ENCODE measurements at places on chromosomes 6 and 20. TPM values are rescaled to one million over a fixed set of nuclear protein-coding genes. Genes with fewer than 3 reads are reported as not detected.

PLN gene
- 0.20 TPM for total RNA-seq

PPP1R3D gene
- total RNA-seq: 5.1 TPM

OXT gene
- not detected for total RNA-seq

PACRG gene
- 1.7 TPM for total RNA-seq

LY6G6C gene
- 1.4 TPM for total RNA-seq

FAM162B gene
- total RNA-seq: 1.1 TPM

VARS2 gene
- 70.6 TPM for total RNA-seq

OGFR gene
- 56.5 TPM for total RNA-seq

TOX2 gene
- total RNA-seq: 0.94 TPM

RSPO4 gene
- 8.9 TPM for total RNA-seq

- H3K4me3 ChIP-seq: no peak overlapping the region
- H3K27ac ChIP-seq: no peak overlapping the region
- no peak for DNase-seq
Observed at GRCh38 chr6:21538186-21538798, 55.3 kb upstream of the SOX4 start.

DNA sequence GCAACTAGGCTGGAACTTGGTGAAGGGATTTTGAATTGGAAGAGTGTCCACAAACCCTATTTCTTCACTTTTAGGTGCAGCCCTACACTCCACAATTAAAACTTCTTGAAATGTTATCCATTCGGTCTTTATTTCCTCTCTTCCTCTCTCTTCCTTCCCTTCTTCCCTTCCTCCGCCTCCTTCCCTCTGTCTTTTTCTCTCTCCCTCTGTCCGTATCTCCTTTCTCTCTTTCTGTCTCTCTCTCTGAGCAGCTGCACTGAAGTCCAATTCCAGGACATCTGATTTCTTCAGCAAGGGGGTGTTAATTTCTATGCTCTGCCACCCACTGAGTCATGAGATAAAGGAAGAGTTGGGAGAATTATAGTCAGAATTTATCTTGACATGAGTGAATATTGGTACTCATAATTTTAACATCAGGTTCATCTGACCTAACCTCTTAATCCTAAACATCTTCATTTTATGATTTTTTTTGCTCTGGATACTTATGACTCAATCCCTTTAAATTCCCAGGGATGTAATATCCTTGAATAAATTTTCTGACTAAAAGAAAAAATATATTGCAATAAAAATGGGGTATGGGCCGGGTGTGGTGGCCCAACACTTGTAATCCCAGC lies 84.2 kb downstream of the BCAS1 start:
- no peak overlapping the region for H3K4me3 ChIP-seq
- DNase-seq: no peak
- peaks cover 1% of the 10 kb centered on the region for H3K36me3 ChIP-seq
- H3K27ac ChIP-seq: no peak overlapping the region
- peaks cover 8% of the 10 kb centered on the region for H3K4me1 ChIP-seq

GRCh38 chr6:45688180-45688579 lies 310.4 kb upstream of the SUPT3H start:
- H3K4me3 ChIP-seq: no peak overlapping the region
- H3K36me3 ChIP-seq: no peaks in the 10 kb centered on the region
- H3K27me3 ChIP-seq: peaks cover 4% of the 10 kb centered on the region
- H3K27ac ChIP-seq: no peak overlapping the region

DNA sequence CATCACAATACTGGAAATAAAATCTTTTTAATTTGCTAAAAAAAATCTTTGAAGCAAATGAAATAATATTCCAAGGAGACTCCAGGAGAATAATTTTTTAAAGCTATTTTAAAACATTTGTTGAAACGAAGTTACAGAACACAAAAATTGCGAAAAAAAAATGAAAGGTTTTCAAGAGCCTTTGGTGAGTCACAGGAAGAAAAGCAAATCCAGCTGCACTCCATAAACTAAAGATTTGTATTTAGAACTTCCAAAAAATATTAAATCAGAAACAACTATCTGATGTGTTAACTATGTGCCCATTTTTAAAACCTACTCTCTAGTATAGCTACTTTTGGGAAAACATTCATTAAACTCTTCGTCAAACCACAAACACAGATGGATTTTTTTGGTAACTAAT lies 23.6 kb downstream of the PDSS2 start:
- H3K4me3 ChIP-seq: no peak overlapping the region
- no peak for DNase-seq
- peaks cover 2% of the 10 kb centered on the region for H3K4me1 ChIP-seq
- H3K27ac ChIP-seq: no peak overlapping the region

DNA sequence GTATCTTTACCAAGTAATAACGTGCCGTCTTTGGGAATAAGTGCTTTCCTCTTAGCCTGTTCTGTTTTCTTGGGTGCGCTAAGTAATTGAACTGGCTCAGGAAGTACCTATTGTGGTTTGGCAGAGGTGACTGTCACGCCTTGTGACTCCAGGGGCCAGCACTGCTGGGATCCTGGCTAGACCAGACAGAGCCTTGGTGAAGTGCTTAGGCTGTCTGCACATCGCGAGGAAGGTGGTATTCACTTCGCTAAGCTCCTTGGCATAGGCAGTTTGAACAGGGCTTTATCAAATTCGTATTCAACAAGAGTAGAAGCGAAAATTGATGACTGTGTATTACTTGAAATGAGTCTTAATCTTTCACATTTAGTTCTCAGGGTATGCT lies 17.6 kb downstream of the PRDM1 start:
- no peak for DNase-seq
- H3K4me1 ChIP-seq: peaks cover 15% of the 10 kb centered on the region
- no peak overlapping the region for H3K27ac ChIP-seq
- peaks cover 45% of the 10 kb centered on the region for H3K27me3 ChIP-seq
- H3K36me3 ChIP-seq: peaks cover 3% of the 10 kb centered on the region

DNA sequence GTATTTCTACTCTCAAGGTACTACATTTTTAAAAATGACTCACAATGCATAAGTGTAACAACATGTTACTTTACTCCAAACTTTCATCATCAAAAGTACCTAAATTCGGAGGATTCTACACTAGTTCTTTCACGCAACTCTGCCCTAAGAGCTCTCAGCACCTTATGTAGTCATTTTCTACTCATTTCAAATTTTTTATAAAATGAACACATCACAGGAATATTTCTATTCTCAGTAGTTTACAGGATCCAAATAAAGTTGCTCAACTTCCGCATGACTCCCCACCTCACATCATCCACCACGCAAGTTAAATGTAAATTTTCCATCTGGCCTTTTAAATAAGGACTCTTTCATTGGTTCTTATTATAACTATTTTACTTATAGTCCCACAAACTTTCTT lies 344.9 kb upstream of the MANEA start:
- H3K4me3 ChIP-seq: no peak overlapping the region
- H3K27me3 ChIP-seq: no peaks in the 10 kb centered on the region
- DNase-seq: no peak
- no peak overlapping the region for H3K27ac ChIP-seq
- peaks cover 4% of the 10 kb centered on the region for H3K4me1 ChIP-seq
- no peaks in the 10 kb centered on the region for H3K36me3 ChIP-seq

GRCh38 chr6:34657037-34657306 lies 39.6 kb downstream of the ILRUN start:
- H3K36me3 ChIP-seq: peaks cover 4% of the 10 kb centered on the region
- peak overlapping the region; percentile 42 for H3K4me3 ChIP-seq
- H3K27ac ChIP-seq: peak overlapping the region; percentile 94

GRCh38 chr20:16587066-16587465 lies 13.8 kb upstream of the KIF16B start:
- no peak overlapping the region for H3K4me3 ChIP-seq
- H3K27me3 ChIP-seq: peaks cover 12% of the 10 kb centered on the region
- no peak overlapping the region for H3K27ac ChIP-seq
- H3K36me3 ChIP-seq: no peaks in the 10 kb centered on the region
- no peak for DNase-seq

- H3K4me3 ChIP-seq: no peak overlapping the region
- no peaks in the 10 kb centered on the region for H3K36me3 ChIP-seq
- peak overlapping the region; percentile 18 for H3K27ac ChIP-seq
- DNase-seq: no peak
Observed at GRCh38 chr20:5810800-5811422, 60.7 kb downstream of the SHLD1 start.

- no peak overlapping the region for H3K27ac ChIP-seq
- DNase-seq: no peak
- peaks cover 6% of the 10 kb centered on the region for H3K4me1 ChIP-seq
- no peaks in the 10 kb centered on the region for H3K27me3 ChIP-seq
- peaks cover 16% of the 10 kb centered on the region for H3K36me3 ChIP-seq
- no peak overlapping the region for H3K4me3 ChIP-seq
Observed at GRCh38 chr6:166572370-166573261, 13.9 kb downstream of the RAMACL start.

- peaks cover 36% of the 10 kb centered on the region for H3K4me1 ChIP-seq
- no peak for DNase-seq
- H3K27me3 ChIP-seq: no peaks in the 10 kb centered on the region
- H3K36me3 ChIP-seq: no peaks in the 10 kb centered on the region
- peak overlapping the region; percentile 72 for H3K27ac ChIP-seq
Observed at GRCh38 chr6:156879591-156879990, 102.4 kb downstream of the ARID1B start.

- H3K4me3 ChIP-seq: no peak overlapping the region
- peaks cover 21% of the 10 kb centered on the region for H3K4me1 ChIP-seq
- no peak overlapping the region for H3K27ac ChIP-seq
- no peak for DNase-seq
- no peaks in the 10 kb centered on the region for H3K36me3 ChIP-seq
- no peaks in the 10 kb centered on the region for H3K27me3 ChIP-seq
Observed at GRCh38 chr20:17896771-17897369, 71.7 kb downstream of the SNX5 start.

DNA sequence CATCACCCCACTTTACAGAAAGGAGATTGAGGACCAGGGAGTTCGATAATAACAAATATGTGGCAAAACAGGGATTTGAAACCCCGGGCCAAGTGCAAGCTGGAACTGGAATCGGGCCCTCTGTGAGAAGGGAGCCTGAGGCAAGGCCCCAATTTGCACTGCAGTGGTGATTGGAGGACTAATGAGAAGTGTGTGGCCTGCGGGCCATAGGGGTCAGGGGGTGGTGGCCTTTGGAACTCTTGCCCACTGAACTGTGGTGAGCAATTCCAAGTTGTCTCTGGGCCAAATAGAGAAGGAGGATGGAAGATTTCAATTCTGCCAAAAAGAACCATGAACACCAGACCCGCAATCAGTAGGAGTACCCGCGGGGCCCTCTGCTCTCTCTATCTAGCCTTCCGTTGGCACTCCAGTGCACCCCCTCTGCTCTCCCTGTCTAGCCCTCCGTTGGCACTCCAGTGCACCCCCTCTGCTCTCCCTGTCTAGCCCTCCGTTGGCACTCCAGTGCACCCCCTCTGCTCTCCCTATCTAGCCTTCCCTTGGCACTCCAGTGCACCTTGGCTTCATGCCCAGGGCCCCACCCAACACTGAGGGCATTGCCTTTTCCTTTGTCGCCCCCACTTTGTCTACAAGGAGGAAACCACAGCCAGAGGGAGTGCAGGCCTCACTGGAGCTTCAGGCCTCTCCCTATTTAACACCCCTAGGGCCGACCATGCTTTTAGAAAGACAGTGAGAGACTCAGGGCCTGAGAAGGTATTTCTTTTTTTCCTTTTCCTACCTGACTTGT lies 6.0 kb upstream of the PTPRA start:
- no peak overlapping the region for H3K4me3 ChIP-seq
- peaks cover 19% of the 10 kb centered on the region for H3K27me3 ChIP-seq
- H3K27ac ChIP-seq: no peak overlapping the region

DNA sequence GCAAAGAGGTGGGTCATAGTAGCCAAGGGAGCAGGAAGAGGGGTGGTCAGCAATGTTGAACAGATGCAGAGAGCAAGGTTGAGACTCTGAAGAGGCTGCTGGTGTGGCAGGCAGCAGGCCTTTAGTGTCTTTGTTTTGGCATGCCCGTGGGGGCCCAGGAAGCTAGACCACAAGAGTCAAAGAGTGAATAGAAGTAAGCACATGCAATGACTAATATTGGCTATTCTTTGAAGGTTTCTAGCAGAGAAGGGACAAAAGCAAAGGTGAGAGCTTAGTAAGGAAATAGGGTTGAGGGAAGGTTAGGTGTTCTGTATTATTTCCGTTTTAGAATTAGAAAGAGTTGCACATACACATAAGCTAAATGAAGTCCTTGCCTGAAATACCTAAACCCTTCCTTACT lies 18.8 kb downstream of the TDRD6 start:
- H3K27me3 ChIP-seq: peaks cover 36% of the 10 kb centered on the region
- H3K36me3 ChIP-seq: no peaks in the 10 kb centered on the region
- no peak overlapping the region for H3K27ac ChIP-seq
- no peak for DNase-seq
- H3K4me3 ChIP-seq: no peak overlapping the region

DNA sequence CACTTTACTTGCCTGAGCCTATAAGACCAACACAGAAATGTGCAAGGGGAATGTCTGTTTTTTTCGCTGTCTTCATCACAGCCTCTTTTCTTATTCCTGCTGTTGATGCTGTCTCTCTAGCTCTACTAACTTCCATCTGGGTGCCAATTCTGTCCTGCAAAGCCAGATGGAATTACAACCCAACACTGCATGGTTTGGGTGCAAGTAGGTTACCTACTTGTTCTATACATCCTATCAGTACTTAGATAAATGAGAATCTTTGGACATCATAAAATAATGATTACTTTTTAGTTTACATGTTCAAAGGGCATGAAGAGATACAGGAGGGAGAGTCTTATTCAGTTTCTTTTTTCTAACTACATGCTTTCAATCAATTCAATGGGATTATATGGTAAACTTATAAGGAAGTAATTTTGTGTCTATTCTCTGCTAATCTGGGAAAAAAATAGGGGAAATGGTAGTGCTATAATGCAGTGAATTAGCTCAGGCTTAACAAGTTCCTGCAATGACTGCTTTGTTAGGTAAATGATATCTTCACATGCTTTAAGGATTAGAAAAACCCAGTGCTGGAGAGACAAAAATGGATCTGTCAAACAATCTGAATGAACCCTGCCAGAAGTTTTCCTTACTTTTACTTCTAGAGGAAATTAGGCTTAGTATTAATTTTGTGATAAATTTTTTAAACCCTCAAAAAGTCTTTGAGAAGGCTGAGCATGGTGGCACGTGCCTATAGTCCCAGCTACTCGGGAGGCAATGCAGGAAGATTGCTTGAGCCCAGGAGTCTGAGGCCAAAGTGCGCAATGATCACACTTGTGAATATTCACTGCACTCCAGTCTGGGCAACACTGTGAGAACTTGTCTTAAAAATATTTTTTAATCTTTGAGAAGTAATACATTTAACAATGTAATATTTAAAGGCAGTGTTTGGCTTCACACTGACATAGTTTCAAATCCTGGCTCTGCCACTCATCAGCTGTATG lies 86.5 kb upstream of the E2F3 start:
- H3K27me3 ChIP-seq: peaks cover 4% of the 10 kb centered on the region
- no peak overlapping the region for H3K27ac ChIP-seq
- H3K4me1 ChIP-seq: peaks cover 3% of the 10 kb centered on the region
- H3K36me3 ChIP-seq: no peaks in the 10 kb centered on the region
- no peak for DNase-seq

- H3K4me1 ChIP-seq: peaks cover 15% of the 10 kb centered on the region
- H3K4me3 ChIP-seq: no peak overlapping the region
- peaks cover 94% of the 10 kb centered on the region for H3K27me3 ChIP-seq
- no peak overlapping the region for H3K27ac ChIP-seq
Observed at GRCh38 chr20:676315-676937, 824 bp upstream of the SCRT2 start.

GRCh38 chr6:129634411-129635230 lies 75.4 kb downstream of the ARHGAP18 start:
- no peak for DNase-seq
- peaks cover 12% of the 10 kb centered on the region for H3K36me3 ChIP-seq
- H3K4me3 ChIP-seq: no peak overlapping the region
- H3K27ac ChIP-seq: no peak overlapping the region
- no peaks in the 10 kb centered on the region for H3K27me3 ChIP-seq

GRCh38 chr20:57432862-57433491 lies 41.8 kb downstream of the RBM38 start:
- no peaks in the 10 kb centered on the region for H3K36me3 ChIP-seq
- H3K27ac ChIP-seq: no peak overlapping the region
- H3K4me1 ChIP-seq: peaks cover 14% of the 10 kb centered on the region
- no peak overlapping the region for H3K4me3 ChIP-seq
